ENCODE measurements at places on chromosomes 11 and 22. TPM values are rescaled to one million over a fixed set of nuclear protein-coding genes. Genes with fewer than 3 reads are reported as not detected.

GRCh38 chr22:38863531-38864131, 8.4 kb downstream of the CBX6 start:
- H3K36me3 ChIP-seq, result peaks cover 7% of the 10 kb centered on the region
- H3K27ac ChIP-seq, result no peak overlapping the region

- no peak overlapping the region for H3K4me3 ChIP-seq
- no peaks in the 10 kb centered on the region for H3K4me1 ChIP-seq
- no peak for DNase-seq
- peaks cover 62% of the 10 kb centered on the region for H3K27me3 ChIP-seq
- no peaks in the 10 kb centered on the region for H3K36me3 ChIP-seq
Observed at GRCh38 chr11:26134053-26134452, 197.9 kb upstream of the ANO3 start.

DNA sequence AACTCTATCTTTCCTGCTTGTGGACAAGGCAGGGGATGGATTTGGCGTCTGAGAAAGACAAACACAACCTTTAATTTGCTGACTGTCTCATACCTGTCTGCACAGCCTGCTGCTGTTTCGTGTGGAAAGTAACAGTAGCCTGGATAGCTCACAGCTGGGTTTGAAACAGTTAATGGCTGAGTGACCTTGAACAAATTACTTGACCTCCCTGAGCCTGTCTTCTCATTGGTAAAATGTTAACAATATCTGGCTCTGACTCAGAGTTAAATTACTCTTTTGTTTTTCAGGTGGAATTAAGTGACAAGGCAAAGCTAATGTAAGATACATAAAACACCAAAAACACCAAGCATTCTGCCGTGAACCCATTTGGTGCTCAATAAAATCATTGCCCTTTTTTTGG, 41.1 kb upstream of the ADA2 start:
- no peak overlapping the region for H3K4me3 ChIP-seq
- no peak overlapping the region for H3K27ac ChIP-seq
- no peaks in the 10 kb centered on the region for H3K27me3 ChIP-seq
- H3K4me1 ChIP-seq, result no peaks in the 10 kb centered on the region

DNA sequence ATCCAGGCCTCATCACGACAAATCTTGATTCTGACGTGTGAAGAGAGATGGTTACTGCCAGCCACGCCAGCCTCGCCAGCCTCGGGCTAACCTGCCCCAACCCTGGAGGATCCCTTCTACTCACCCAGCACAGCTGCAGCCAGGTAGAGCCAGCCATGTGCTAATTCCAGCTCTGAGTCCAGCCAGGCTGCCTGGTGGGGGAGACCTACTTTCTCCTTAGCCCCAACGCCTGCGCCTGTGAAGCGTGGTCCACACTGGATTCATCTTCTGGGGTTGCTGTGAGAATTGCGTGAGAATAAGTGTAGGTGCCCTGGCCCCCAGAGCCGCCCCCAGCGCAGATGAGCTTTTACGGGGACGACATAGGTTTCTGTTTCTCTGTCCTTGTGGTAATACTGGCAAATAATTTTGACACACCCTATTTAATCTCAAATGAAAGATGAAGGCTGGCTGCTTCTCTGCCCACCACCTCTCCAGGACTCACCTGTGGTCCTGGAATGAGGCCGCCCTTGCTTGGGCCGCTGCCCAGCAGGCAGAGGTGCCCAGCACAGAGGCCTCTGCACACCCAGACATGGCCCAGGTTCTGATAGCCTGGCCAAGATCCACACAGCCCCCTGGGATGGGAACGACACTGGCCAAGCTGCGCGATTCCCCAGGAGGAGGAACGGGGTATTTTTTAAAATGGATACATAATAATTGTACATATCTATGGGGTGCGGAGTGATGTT, 528.4 kb downstream of the TBC1D22A start:
- H3K27ac ChIP-seq, result no peak overlapping the region
- no peak overlapping the region for H3K4me3 ChIP-seq
- peaks cover 30% of the 10 kb centered on the region for H3K4me1 ChIP-seq
- DNase-seq, result no peak
- H3K27me3 ChIP-seq, result peaks cover 19% of the 10 kb centered on the region

GRCh38 chr11:133541021-133541719, 8.9 kb upstream of the OPCML start:
- no peak overlapping the region for H3K27ac ChIP-seq
- no peak overlapping the region for H3K4me3 ChIP-seq
- no peaks in the 10 kb centered on the region for H3K4me1 ChIP-seq
- no peaks in the 10 kb centered on the region for H3K27me3 ChIP-seq

DNA sequence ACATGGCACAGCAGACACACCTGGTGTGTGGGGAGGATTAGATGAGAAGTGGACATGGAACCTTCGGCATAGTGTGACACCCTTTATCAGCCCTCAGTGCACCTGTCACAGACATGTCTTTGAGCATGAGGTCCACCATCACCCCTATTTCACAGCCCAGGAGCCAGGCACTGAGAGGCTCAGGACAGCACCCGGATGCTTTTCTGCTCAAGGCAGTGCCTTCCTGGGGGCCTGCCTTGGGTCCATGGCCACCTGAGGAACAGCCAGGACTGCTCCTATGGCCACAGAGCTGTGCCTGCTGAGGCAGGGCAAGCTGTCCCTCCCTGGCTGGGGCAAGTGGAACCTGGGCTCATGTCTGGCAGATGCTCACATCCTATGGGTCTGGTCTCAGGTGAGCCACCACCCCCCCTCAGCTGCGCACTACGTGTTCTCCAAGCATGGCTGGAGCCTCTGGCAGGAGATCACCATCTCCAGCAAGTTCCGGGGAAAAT, 75.8 kb downstream of the MORC2 start:
- H3K27ac ChIP-seq, result no peak overlapping the region
- no peaks in the 10 kb centered on the region for H3K4me1 ChIP-seq
- no peaks in the 10 kb centered on the region for H3K27me3 ChIP-seq

- H3K27ac ChIP-seq, result no peak overlapping the region
- no peak for DNase-seq
- no peaks in the 10 kb centered on the region for H3K27me3 ChIP-seq
Observed at GRCh38 chr22:17587629-17588028, 24.3 kb downstream of the SLC25A18 start.

GRCh38 chr11:78419327-78419726, 1.7 kb upstream of the GAB2 start:
- H3K27ac ChIP-seq, result no peak overlapping the region
- peaks cover 19% of the 10 kb centered on the region for H3K4me1 ChIP-seq
- DNase-seq, result peak; percentile 95
- no peaks in the 10 kb centered on the region for H3K36me3 ChIP-seq
- H3K27me3 ChIP-seq, result no peaks in the 10 kb centered on the region

The RIMBP3C gene
- total RNA-seq, result 0.14 TPM

The IFITM10 gene
- 1.9 TPM for total RNA-seq

The OR5P2 gene
- total RNA-seq, result not detected
